ENCODE measurements at places on chromosomes 1 and 21. TPM values are rescaled to one million over a fixed set of nuclear protein-coding genes. Genes with fewer than 3 reads are reported as not detected.

DNA sequence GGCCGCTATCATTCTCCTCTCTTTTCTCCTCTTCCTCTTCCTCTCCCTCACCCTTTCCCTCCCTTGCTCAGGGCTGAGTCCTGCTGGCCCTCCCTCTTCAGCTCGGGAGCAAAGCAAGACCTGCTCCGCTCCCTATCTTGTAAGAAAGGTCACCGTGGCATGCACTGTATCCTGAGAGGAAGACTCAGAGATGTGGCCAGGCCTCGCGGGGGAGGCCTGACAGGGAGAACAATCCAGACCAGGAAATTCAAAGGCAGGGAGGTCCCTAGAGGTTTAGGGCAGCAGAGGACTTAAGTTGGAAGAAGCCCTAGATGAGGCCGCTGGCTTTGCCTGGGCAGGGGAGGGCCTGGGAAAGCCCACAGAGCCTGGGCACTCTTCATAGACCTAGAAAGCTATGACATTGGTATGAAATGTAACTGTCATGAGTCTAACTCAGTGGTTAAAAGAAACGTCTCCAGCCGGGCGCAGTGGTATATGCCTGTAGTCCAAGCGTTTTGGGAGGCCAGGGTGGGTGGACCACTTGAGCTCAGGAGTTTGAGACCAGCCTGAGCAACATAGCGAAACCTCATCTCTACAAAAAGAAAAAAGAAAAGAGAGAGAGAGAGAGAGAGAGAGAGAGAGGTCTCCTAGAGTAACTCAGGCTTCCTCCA is 14.6 kb upstream of the PTAFR start:
- no peak for DNase-seq

- DNase-seq: no peak
These were observed 61.7 kb downstream of the UBE2U start for GRCh38 chr1:64265141-64265540.

- DNase-seq: no peak
These were observed 198.4 kb downstream of the MATN1 start for GRCh38 chr1:30524840-30525617.

DNA sequence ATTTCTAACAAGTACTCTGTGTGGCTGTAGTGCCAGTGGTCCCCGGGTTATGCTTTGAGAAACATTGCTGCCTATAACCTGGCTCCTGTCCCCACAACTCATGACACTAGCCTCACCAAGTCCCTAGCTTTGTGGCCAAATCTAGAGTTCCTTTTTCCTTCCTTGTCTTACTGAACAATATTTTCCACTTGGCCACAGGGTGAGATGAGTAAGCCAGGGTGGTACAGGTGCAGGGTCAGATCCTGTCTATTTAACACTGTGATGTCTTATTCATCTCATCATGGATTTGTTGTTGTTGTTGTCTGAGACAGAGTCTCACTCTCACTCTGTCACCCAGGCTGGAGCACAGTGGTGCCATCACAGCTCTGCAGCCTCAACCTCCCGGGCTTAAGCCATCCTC is 18.6 kb downstream of the ARMH1 start:
- DNase-seq: no peak

GRCh38 chr1:156115514-156116374 is 1.2 kb downstream of the LMNA start:
- peak; percentile 77 for DNase-seq

DNA sequence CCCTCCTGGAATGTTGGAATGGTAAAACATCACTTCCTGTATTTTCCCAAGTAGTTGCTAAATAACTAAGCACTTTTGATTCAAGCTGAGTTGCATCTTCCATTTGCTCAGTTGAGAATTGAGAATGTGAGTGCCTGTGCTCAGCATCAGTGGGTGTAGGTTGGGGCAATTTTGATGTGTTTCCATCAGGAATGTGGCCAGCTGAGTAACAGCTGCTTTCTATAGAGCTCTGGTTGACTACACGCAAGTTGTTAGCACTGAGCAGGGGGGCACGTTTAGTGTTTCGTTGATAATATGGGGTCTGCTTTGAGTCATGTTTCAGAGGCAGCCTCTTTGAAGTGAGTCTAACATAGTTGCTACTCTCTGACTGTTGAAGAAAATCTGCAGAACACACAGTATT is 41.5 kb downstream of the LRRC53 start:
- no peak for DNase-seq

- no peak for DNase-seq
These were observed 43.2 kb upstream of the CD34 start for GRCh38 chr1:207954104-207954503.

DNA sequence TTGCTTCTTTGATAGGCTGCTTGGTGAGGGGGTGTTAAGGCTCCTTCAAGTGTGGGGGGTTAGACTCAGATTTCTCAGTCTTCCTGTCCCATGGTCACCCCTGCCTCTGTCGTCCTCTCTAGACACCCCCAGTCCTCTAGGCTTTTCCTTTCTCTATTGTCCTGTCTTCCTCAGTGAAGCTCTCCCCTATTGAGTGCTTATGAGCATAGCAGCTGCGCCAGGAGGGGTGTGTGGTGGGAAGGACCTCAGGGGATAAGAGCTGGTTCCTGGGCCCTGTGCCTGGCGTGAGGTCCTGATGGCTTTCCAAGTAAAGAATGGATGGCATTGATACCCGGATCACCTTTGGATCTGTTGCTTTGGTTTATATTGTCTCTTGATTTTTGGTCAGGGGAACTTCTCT is 69.1 kb downstream of the DIP2A start:
- no peak for DNase-seq

DNA sequence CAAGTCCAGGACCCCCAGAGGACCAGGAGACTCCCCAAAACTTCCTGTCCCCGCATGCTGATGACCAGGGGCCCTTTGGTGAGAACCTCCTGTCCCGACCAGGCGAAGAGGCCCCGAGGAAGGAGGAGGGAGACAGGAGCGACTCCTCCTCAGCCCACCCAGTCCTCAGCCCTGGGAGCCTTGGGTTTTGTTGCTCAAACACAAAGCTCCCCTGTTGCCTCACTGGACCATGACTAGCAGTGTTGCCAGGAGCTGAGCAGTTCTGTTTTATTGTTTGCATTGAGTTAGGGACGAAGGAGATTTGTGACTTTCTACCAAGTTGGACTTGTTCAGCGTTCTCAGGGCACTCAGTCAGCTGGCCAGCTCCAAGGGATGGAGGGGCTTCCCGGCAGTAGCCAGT is 10.0 kb downstream of the UMODL1 start:
- no peak for DNase-seq

- no peak for DNase-seq
These were observed 4.2 kb upstream of the SERINC2 start for GRCh38 chr1:31408788-31409318.

GRCh38 chr1:14037101-14037847 is 337.3 kb downstream of the PRDM2 start:
- no peak for DNase-seq

- no peak for DNase-seq
These were observed 106.5 kb upstream of the EDEM3 start for GRCh38 chr1:184860985-184861754.

GRCh38 chr1:28266920-28267322 is 7.6 kb downstream of the SESN2 start:
- DNase-seq: no peak

- no peak for DNase-seq
These were observed 7.8 kb upstream of the LAD1 start for GRCh38 chr1:201406831-201407406.

GRCh38 chr1:10544239-10544638 is 69.5 kb downstream of the PEX14 start:
- no peak for DNase-seq

DNA sequence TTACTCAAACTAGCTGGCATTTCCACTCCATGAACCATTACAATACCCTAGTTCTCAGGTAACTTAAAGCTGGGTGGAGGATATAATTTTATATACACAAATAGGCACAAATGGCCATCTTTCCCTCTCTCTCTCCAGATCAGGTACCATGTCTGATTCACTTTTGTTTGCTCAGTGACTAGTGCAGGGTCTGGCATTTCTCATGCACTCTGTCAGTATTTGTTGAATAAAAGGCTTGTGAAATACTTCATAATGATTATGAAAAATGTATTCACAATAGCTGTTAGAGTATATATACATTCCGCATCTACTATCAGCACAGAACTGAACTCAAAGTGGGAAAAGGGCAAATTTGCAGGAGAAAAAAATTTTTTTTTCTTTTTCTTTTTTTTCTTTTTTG is 510.2 kb upstream of the USP24 start:
- DNase-seq: no peak

DNA sequence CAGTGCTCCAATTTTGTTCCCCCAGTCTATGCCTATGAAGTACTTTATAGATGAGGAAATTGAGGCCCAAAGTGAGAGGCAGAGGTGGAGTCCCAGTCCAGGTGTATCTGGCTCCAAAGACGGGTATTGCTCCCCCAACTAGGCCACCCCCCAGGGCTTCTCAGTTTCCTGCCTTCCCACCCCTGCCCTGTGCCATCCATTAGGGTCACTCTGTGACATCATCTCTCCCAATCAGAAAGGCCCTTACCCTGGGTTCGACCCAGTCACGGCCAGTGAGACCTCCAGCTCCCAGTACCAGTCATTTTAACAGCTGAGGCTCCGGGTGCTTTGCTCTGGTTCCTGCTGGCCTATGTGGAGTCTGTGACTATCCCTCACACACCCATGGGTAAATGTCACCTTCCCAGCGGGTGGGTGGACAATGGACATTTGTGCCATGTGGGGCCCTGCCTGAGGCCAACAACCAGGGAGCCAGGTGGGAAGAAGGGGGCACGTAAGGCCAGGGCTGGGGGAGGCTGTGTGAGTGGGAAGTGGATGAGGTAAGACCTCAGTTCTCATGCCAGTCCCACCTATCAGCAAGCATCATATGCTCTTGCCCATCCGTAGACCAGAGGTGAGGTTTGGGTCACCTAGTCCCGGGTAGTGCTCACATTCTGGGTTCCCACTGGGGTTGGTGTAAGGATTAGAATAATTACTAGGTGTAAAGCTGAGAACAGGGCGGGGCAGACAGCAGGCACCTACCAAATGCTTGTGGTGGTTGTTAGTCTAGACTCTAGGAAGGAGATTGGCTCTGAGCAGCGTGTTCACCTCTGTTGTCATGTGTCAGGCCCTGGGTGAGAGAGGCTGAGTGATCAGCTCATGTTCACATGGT is 685.9 kb downstream of the MATN1 start:
- DNase-seq: no peak

DNA sequence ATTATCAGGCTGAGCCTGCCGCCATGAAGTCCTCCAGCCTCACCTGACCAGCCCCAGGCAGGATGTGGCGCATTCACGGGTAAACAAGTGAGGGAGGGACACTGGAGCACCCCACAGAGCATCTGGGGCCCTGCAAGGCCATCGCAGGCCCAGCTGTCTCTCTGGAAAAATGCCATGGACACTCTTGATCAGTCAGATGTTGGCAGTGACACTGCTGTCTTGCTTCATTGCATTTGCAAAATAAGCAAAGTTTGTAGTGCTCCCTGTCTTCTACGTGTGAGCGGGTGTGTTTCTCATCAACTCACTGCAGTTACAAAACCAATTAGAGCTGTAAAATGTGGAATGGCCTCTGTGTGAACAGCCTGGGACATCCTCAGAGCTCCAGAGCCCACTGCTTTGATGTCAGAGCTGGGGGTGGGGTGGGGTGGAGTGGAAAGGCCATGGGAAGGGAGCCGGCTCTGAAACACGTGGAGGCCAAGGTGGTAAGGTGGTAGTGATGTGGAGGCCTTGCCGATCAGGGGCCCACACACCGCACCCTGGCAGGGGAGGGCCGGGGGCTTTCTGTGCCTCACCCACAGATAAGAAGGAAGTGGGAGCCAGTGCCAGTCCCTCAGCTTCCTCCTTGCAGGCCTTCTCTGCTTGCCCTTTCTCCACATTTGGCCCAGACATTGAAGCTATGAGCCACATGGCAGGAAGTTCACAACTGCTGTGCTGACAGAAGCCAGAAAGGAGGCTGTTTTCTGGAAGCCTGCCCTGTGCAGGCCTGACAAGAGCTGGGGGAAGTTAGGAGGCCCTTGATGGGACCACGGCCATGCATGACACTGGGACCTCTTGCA is 254.9 kb downstream of the RHOU start:
- peak; percentile 49 for DNase-seq

DNA sequence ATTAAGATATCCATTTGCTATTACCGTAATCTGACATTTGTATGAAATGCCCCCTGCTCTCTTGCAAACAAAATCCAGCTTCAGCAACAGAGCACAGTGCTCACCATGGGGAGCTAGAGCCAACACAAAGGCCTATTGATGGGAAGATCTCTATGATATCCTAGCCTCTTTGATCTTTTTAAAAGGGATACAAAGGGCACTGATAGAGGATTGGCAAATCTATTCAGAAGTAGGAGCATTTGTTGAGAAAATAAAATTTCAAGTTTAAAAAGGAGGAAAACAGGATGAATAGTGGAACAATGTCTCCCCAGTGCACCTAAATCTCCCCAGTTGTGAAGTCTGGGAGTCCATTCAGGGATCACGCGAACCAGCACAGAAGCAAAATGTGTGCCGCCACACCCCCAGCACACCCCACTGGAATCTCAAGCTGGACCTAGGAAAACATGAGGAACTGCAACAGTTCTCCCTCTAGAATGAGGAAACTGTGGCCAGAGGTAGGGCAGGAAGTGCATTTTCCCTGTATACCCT is 32.2 kb downstream of the MRAP start:
- no peak for DNase-seq

DNA sequence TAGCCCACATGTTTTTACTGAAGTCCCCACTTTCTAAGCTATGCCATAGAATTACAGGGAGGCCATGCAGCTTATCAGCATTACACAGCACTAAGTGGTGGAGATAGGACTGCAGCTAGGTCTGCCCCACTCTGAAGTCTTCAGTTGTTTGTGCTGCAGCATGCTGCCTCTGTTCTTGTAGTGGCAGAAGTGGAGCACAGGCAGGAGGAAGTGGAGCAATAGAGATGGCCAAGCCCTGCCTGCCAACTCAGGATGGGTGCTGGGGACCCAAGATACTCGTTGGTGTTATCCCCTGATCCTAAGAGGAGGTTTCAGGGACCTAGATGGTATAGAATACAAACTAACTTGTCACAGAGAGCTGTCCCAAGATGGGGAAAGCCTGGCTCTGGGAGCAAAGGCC is 12.9 kb downstream of the MRPL37 start:
- DNase-seq: no peak

TTLL7 gene
- 9.9 TPM for polyA plus RNA-seq

DCST2 gene
- polyA plus RNA-seq: 1.1 TPM

AIRE gene
- polyA plus RNA-seq: not detected

TMEM269 gene
- polyA plus RNA-seq: 0.07 TPM

MEGF6 gene
- 12.0 TPM for polyA plus RNA-seq

CELSR2 gene
- 1.3 TPM for polyA plus RNA-seq

CELA2A gene
- polyA plus RNA-seq: not detected

RNF223 gene
- not detected for polyA plus RNA-seq

FCN3 gene
- 2.5 TPM for polyA plus RNA-seq

CELA3A gene
- polyA plus RNA-seq: not detected

TMCC2 gene
- 2.3 TPM for polyA plus RNA-seq

All from ovary (tissue), 10 donors.